ENCODE measurements at places on chromosomes 3 and 15. TPM values are rescaled to one million over a fixed set of nuclear protein-coding genes. Genes with fewer than 3 reads are reported as not detected.

GRCh38 chr3:129033633-129034321 is 26.8 kb upstream of the GP9 start:
- DNase-seq, result no peak

DNA sequence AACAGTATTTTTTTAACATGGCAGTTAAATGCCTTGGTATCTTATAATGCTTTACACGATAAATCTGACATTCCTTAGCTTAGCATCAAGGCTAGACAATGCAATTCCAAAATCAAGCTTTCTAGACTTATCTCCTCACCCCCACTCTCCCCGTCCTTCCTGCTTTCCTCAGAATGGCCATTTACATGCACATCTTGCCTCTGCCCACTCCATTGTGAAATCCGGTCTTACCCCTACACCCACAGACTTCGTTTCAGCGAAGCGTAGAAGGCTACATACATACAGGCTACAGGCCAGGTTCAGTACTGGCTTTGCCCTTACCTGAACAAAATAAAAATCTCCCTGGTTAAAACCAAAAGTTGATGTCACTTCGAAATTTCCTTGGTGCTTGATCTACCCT is 58.6 kb upstream of the SLC12A8 start:
- DNase-seq, result no peak

- DNase-seq, result peak; percentile 91
Measured at GRCh38 chr15:50051811-50052419, 67.1 kb downstream of the ATP8B4 start.

- DNase-seq, result no peak
Measured at GRCh38 chr3:115062009-115062408, 85.1 kb downstream of the ZBTB20 start.

DNA sequence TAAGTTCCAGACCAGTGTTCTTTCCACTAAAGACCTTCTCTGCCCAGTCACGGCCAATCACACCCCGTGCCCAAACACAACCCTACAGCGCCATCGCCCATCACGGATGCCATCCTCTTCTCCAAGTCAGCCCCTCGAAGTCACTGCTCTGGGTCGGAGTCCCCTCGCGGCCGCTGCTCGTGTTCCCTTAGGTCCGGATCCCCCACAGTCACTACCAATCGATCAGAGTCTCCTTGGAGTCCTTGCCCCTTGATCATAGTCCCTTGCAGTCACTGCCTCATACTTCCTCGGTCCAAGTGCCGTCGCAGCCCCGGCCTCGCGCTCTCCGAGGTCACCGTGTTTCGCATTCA is 461 bp downstream of the PCYT1A start:
- DNase-seq, result peak; percentile 42

DNA sequence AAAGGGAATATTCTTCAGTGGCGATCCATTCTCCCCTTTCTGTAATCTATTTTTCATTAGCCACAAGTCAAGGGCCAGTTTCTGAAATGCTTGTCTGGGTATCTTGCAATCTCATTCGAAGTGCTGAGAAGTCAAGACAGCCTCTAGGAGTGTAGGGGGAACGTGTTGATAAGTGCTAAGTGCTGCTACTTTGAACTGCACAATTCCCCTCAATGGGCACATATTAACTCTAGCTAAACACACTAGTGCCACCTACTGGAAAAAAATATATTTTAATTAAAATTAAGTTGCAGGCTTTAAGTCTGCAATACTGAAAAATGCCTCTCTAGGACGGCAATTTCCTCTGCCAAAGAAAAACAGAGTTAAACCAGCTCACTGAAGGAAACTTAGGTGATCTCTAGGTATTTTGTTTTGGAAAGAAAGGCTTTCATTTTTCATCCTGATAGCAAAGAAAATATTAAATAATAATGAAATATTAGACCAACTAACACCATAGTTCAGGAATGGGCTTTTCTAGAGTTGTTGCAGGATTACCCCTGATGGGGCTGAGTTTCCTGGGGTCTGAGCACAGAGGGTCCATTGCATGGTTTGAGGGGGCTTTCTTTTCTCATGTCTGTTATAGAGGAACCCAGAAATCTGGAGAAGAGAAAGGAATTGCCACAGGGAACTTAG is 181.9 kb upstream of the KBTBD8 start:
- peak; percentile 72 for DNase-seq

DNA sequence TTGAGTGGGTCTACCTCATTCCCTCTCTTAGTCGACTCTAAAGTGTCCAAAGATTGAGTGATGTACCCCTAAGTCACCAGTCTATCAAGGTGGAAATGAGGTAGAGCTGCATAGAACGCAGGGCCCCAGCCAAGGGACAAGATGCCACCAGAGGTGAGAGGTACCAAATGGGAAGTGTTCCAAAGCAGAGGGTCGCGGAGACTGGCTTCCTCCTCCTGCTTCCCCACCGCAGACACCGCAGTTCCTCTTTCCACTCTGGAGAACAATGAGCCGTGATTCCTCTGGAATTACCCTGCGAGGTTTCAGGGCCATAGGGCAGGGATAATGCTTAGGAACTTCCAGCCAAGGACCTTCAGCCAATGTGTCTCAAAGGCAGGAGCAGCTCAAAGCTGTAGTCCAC is 55.8 kb downstream of the DAPK2 start:
- no peak for DNase-seq

DNA sequence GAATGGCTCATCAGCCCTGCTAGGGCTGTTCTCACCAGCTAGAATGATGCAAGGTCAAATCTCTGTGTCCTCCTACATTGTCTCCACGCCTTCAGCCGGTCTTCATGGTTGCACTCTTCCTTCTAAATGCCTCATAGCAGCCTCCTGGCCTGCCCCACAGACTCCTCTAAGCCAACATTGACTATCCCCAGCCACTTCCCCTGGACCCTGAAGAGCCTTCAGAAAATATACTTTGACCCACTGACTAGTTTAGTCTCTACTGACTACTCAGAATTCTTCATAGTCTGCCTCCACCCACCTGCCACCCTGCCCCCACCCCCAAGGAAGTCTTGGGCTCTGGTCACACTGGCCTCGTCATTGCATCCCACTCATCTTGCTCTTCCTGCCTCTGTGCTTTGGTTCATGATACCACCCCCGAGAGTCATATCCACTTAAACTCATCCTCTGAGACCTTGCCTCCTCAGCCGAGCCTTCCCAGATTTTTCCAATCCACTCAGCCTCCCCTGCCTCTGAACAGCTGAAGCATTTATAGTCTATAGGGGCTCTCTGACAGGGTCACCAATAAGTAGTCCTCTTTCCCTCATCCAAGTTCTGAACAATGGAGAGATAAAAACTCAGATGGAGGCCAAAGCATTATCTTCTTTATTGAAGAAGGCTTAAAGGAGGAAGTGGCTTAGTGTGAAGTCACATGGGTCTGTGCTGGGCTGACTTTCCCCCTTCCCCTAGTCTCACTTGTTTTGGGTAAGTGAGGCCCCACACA is 9.5 kb upstream of the DOCK3 start:
- DNase-seq, result no peak

DNA sequence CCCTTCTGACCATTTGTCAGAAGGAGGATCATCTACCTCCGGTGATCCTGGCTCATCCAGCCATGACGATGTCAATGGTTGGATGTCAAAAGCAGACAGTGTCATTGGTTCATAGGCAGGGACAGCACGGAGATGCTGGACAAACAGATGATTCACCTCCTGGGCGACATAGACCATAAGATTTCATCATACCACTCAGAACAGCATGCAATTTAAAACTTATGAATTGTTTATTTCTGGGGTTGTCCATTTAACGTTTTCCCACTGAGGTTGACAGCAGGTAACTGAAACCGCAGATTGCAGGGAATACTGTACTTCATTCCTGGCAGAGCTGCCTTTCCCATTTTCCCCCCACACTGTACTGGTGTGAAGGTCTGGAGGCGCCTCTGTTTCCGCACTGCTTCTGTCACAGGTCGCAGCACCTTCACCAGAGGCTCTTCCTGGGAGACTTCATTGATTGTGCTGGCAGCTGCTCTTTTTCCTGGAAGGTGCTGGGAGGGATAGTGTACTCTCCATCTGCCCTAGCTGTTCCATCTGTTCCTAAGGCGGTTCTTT is 32.5 kb upstream of the TMOD3 start:
- DNase-seq, result no peak

DNA sequence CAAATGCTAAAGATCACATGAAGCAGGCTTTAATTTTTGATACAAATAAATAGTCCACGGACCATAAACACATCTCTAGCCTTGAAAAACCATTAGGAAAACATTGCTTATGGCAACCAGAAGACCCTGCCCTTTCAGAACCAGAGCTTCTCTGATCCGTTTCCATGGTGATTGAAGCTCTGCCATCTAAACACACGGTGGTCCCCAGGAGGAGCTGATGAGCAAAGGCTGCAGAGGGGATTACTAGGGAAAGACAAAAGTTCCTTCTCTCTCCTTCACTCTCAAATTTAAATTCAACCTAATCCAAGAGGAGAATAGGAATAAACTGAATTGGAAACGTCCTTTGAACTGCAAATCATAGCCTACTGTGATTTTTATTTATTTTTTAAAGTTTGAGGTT is 122.0 kb upstream of the ATP10A start:
- DNase-seq, result no peak

DNA sequence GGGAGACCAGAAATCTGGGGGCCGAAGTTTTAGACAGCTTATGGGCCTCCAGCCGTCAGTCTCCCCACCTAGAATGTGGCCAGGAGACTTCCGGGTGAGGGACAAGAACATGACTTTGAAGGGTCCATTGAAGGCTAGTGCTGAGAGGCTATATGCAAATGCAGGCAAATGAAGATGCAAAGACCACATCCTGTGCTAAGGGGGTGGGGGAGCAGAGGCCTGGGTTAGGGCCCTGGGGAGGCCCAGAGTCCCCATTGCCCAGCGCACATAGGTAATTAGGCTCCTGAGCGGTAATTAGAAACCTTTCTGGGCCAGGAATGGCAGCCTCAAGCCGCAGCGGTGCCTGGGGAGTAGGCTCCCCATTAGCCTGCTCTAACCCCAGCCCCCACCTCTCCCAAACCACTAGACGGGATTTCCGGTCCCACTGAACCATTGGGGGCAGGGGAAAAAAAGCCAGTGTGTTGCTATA is 6.8 kb downstream of the CSK start:
- DNase-seq, result no peak

- no peak for DNase-seq
Measured at GRCh38 chr3:40019376-40019775, 210.0 kb downstream of the MYRIP start.

DNA sequence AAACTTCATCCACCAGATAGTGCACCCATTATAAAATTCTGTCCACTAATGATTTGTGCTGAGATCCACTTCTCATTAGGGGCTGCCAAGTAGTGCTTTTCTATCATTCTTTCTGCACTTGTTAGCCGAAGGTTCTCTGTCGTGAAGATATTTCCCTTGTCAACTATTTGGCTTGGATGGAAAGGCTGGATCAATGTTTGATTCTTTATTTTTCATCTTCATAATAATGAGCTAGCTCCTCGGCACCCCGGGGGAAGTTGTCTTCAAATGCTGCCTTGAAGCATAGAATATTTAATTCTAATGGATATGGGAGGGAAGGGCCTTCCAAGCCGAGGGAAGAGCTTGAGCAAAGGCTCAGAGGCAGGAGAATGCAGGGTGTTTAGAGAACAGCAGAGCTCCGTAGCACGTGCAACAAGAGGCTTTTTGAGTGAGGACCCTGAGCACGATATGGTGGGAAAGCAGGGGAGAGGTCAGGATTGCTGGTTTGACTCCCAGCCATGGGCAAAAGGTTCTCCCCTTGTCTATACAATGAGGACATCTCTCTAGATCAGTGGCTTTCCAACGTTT is 16.3 kb upstream of the MUC20 start:
- DNase-seq, result no peak

- peak; percentile 31 for DNase-seq
Measured at GRCh38 chr15:43165801-43166325, 19.3 kb upstream of the CCNDBP1 start.

The TRPM1 gene
- total RNA-seq, result under 0.01 TPM

The IGDCC3 gene
- total RNA-seq, result under 0.01 TPM

The PLSCR2 gene
- total RNA-seq, result not detected

The UTS2B gene
- 0.86 TPM for total RNA-seq

The FOXB1 gene
- total RNA-seq, result not detected

The ISG20 gene
- total RNA-seq, result 1.3 TPM

The MASP1 gene
- total RNA-seq, result 198 TPM

The ZNF80 gene
- not detected for total RNA-seq

The WWTR1 gene
- total RNA-seq, result 47.7 TPM

The SLCO2A1 gene
- total RNA-seq, result 0.43 TPM

The RARB gene
- total RNA-seq, result 21.6 TPM

The CPLX3 gene
- not detected for total RNA-seq

Data from fibroblast of villous mesenchyme (primary cell).